ENCODE measurements at places on chromosomes 12 and 14. TPM values are rescaled to one million over a fixed set of nuclear protein-coding genes. Genes with fewer than 3 reads are reported as not detected.

- no peak for DNase-seq
Measured at GRCh38 chr14:54617467-54617866, 50.5 kb downstream of the SAMD4A start.

DNA sequence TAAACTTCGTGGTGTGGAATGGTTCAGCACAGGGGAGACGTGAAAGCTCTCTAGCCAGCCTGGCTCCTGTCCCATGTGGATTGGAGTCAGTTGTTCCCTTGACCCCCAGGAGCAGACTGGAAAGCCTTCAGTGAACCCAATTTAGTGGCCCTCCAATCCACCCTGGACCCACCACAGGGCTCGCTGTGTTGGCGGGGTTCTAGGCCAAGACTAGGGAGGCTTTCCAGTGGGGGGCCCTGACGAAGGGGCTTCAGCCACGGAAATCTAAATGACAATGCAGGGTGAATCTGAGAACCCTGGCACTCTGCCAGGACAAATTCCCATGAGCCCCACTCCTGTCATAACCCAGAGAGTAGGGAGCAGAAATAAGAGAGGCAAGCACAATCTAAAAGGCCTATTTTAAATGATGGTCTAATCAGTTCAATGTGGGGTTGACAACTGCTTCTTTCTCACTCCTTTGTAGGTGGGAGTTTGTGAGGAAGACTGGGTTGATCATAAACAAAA is 110.8 kb downstream of the SLC35F4 start:
- DNase-seq = no peak

DNA sequence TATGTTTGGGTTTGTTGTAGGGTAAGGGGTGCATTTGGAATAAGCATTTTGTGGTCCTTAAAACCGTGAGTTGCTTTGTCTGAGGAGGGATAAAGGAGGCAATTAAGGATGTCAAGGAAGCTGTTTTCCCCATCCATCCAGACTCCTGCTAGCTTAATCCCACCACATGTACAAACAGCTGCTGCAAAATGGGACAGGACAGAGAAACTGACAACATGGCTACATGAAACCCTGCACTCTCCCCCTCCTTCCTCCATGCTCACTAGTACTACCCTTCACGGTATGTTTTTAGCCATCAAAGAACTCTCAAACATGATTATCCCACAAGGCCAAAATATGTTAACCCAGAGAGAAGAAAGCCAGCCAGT is 20.6 kb downstream of the ST8SIA1 start:
- DNase-seq = no peak

DNA sequence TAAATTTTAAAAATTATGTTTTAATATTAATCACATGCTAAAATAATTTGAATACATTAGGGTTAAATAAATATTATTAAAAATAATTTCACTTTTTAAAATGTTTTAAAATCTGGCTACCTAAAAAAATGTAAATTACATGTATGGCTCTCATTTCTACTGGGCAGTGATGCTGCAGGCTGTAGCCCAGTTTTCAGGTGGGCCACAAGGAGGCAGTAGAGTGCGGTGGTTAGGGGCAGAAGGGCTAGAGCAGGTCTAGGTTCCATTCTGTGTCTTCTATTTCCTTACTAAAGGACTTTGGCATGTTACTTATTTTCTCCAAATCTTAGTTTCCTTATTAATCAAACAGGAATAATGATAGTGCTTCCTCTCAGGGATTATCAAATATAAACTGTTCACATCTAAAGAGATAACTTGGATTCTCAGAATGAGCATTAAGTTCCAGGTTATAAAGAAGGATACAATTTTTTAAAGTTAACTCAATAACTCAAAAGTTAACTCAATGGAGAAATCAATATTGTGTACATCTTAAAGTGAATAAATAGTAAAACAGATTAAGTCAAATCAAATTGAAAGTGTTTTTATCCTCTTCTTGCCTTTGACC is 54.9 kb upstream of the OVCH1 start:
- DNase-seq = peak; percentile 66

- no peak for DNase-seq
Measured at GRCh38 chr14:20564501-20564997, 3.7 kb upstream of the RNASE9 start.

The B4GALNT3 gene
- polyA plus RNA-seq = 0.14 TPM

- DNase-seq = no peak
Measured at GRCh38 chr14:90003526-90004307, 48.0 kb downstream of the TDP1 start.

The EIF2S3B gene
- polyA plus RNA-seq = not detected

DNA sequence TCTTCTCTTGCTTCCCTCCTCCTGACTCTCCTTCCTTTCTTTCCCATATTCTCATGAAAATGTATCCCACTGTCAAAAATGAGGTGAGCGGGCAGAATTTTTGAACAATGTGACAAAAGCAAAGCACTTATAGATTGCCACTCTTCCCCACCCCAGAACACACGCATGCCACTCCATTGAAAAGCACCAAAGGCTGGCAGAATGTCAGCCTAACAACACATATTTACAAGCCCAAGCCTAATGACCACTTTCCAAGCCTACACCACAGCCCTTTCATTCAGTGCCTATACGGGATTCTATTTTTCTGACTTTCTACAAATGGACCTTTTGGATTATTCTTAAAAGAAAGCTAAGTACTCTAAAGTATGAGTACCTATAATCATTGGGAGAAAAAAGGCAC is 62.9 kb upstream of the METAP2 start:
- no peak for DNase-seq

DNA sequence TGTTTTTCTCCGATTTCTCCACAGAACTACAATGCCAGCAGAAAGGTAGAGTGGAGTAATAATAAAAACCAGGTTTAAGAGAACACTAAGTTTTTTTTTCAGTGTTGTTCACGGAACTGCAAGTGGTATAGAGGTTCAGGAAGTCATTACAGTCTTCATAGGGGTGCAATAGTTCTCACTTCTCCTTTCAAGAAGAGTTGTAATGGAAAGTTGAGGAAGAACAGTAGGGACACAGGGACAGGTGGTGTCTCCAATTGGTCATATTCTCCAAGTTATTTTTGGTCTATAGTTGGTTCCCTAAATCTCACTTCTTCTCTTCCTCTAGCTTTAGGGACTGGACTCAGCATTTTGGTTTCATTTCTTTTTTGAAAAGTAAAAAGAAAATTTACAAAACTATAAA is 894.0 kb downstream of the NRXN3 start:
- DNase-seq = no peak

DNA sequence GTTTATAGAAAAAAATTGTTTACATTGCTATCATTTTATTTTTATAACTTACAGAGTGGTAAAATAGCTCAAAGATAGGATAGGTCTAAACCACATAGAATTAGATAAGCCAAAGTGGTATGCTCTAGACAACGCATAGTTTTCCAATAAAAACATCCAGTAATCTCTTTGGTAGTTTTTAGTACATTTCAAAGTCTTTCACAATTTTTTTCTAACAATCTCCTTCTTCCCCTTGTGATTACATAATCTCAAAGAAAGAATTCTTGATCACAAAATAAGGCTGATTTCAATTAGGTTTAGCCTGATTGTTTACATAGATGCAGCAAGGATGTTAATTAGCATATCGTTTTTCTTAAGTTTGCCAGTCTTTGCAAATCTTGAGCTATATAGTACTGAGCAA is 460.0 kb downstream of the FUT8 start:
- no peak for DNase-seq

The DDN gene
- not detected for polyA plus RNA-seq

The GSKIP gene
- 12.1 TPM for polyA plus RNA-seq

DNA sequence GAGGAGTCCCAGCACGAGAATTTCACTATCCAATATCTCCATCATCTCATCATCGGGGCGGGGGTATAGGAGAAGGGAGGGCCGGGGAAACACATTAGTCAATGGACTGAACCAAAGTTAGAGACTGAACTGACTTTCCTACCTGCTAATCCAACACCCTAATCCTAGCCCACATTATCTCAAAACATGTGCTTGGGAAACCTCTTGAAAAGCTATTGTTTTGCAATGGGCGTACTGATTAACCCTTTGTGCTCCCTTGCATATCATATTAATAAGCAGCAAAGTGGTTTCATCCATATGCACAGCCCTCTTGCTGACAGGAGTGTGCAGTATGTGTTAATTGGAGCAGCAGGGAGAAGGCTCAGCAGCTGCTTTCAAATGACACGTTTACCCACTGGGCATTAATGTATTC is 125.7 kb upstream of the GRIP1 start:
- no peak for DNase-seq

DNA sequence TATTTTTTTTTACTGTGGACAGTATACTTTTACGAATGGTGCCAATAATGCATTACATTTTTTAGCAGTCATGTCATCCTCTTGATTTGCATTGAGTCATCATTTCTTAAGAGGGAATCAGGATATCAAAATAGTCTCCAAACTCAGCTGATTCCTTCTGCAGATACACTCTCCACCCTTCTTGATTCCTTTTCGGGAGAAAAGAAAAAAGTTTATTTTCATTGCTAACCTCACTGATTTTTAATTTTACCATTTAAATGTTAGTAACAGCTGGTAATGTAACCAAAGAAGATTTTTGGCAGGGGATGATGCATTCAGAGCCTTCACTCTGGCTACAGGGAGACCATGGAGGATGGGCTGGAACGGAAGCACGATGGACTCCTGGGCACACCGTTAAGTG is 47.5 kb downstream of the MRPL42 start:
- DNase-seq = no peak

The AP5M1 gene
- polyA plus RNA-seq = 11.8 TPM

Data from liver (tissue), 10 donors.